ENCODE measurements at places on chromosomes 6 and 20.

GRCh38 chr6:87293526-87293925 is 28.9 kb upstream of the SMIM8 start:
- DNase-seq: no peak

DNA sequence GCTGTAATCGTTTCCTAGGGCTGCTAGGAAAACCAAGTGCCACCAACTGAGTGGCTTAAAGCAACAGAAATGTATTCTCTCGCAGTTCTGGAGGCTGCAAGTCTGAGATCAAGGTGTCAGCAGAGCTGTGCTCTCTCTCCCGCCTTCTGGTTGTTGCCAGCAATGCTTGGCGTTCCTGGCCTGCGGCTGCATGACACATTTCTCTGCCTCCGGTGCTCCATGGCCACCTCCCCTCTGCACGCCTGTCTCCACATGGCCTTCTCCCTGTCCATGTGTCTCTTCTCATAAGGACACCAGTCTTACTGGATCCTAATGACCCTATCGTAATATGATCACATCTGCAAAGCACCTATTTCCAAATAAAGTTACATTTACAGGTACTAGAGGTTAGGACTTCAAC is 91.7 kb upstream of the AKAP12 start:
- DNase-seq: no peak

DNA sequence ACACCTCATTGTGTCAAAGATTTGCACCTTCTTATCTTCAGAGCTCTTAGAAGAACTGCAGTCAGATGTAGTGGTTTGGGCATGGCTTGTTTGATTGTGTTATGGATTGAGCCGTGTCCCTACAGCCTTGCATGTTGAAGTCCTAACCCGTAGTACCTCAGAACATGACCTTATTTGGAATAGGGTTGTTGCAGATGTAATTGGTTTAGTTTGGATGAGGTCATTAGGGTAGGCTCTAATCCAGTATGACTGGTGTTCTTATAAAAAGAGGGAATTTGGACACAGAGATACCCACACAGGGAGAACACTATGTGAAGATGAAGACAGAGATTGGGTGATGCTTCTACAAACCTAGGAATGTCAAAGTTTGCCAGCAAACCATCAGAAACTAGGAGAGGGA is 35.4 kb upstream of the PHACTR2 start:
- no peak for DNase-seq

DNA sequence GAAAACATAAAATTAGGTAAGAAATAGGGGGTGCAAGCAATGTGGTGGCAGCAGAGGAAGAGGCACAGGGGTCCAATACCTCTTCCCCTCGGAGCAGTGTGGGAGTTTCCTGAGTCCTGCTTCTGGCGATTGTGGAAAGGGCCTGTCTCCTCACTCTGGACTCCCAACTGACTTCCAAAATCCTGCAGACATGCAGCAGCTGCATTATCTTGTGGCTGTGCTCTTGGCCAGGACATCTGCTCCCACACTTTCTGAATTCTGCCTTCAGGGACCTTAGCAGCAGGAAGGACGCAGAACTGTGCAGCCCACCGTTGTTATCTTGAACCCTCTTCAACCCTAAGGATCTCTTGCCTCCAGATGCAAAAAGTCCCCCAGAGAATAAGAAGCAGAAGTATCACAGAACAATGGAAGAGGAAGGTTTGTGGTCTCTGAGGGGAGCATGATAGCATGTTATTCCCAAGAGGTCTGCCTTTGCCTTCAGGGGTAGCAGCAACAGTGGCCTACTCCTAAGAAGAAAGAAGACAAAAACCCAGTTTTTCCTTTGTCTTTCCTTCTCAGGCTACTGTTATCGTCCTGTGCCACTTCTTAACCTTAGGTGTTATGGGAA is 102.5 kb upstream of the EMILIN3 start:
- no peak for DNase-seq

GRCh38 chr20:63287697-63288580 is 5.0 kb upstream of the COL20A1 start:
- DNase-seq: no peak

DNA sequence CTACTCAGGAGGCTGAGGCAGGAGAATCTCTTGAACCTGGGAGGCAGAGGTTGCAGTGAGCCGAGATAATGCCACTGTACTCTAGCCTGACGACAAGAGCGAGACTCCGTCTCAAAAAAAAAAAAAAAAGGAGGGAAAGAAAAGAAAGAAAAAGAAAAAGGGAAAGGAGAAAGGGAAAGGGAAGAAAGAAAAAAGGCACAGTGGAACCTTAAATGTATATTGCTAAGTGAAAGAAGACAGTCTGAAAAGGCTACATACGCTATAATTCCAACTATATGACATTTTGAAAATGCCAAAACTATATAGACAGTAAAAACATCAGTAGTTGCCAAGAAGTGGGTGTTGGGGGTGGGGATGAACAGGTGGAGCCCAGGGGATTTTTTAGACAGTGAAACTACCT is 16.2 kb downstream of the PPIL4 start:
- DNase-seq: no peak

GRCh38 chr6:50807035-50807434 is 11.6 kb upstream of the TFAP2B start:
- no peak for DNase-seq

DNA sequence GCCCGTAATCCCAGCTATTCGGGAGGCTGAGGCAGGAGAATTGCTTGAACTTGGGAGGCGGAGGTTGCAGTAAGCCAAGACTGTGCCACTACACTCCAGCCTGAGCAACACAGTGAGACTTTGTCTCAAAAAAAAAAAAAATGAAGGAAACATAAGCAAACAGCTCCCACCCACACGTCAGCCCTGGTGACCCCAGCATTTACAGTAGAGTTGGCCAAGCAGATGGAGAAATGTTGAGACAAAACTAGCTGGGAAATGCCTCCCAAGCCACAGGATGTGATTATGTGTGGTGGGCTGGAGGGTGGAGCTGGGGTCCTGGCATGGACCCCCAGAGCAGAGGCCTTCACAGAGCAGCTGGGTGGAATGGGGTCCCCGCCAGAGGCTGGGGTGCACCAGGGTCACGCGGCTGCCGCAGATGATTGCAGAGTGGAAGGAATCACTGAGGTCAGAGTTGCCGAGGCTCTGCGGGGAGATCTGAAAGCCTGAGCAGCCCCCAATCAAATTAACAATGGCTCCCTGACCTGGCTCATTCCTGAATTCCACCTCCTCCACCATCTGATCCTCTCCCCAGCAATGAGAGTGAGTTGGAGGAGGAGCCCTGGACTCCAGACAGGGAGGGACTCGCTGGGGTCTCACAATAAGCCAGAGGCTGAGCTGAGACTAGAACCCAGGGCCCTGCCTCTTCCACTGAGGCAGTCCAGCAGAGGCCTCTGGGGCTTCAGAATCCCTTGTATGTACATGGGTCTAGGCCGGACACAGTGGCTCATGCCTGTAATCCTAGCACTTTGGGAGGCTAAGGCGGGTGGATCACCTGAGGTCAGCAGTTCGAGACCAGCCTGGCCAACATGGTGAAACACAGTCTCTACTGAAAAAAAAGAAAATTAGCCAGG is 34.7 kb upstream of the TGM2 start:
- DNase-seq: no peak

DNA sequence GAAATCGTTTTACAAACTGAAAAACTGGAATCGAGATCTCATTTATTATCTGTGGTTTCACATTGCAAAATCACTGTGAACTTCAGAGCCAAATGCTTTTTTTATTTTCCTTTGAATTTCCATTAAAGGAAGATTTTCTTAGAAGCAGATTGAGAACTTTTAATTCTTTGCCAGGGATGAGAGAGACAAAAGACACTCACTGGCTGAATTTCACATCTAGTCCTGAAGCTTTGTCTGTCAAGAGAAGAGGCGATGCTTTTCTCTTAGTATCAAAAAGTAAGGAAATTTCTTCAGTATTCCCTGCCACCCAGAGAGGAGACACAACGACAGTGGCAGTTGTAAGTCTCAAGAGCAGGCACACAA is 141.8 kb downstream of the TMEM200A start:
- no peak for DNase-seq

DNA sequence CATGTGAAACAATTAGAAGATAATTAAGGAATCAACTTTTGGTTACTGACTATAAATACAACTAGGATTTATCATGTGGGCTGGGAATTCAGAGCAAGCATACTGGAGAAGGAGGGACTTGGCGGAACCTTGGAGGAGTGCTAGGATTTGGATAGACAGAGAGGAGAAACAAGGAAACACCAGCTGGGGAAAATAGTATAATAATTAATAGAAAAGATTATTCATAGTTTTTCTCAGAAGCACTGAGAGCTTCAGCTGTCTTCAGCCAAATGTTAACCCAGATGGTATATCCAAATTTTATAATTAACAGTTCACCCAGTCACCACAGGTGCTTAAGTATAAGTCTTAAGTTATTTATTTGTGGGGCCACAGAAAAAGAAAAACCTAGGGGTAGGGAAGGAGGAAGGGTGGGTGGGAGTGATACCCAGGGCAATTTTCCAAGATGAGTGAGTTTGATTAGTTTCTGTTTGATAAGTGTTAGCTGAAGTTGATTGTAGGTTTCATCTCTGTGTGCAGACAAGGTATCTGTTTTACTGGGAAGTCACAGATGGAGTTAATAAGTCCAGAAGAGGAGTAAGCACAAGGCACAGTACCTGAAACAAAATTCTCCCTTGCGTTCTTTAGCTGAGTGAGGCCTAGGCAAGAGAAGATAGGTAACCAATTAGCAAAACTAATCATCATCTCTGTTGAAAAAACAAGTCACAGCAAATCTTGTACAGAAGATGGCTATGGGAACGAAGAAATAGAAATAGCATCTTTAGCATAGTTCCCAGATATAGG is 175.5 kb downstream of the TFAP2B start:
- DNase-seq: no peak

DNA sequence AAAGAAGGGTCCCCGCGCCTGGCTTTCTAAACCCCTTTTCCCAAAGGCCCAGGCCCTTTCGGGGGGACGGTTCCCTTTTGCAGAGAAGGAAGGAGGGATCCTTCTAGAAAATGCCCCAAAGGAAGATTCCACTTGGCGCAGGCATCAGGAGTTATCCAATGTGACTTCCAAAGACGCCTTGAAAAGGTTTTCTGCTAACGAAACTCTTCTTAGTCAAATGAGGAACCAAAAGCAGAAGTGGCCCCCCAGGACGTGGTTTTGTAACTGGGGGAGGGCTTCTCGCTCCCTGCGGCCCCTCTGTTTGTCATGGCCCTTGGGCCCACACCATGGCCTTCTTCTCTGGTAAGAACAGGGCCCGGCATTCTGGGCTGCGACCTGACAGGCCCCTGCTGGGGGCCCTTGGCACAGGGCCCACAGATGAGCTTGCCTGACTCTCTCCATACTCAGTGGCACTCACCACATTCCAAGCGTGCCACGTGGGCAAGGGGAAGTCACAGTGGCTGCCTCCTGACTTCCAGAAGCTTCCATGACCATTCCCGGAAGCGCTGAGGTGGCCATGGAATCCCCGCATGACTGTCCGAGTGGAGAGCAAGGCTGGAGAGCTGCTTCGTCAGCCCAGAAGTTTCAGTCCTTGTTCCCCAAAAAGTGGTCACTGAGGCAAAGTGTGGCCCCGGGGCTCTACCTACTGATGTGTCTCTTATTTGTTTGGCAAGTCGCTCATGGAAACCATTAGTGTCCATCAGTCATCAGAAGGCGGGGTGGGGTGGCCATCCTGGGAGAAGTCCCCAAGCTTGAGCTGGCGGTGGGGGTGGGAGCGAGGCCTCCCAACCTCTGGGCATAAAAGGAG is 834 bp upstream of the CTSZ start:
- DNase-seq: no peak

- DNase-seq: no peak
These were observed 71.9 kb downstream of the OPN5 start for GRCh38 chr6:47853766-47854165.

GRCh38 chr6:13405961-13406477 is 77.7 kb upstream of the TBC1D7 start:
- DNase-seq: no peak
